Testis (tissue), 5 donors: ENCODE measurements at places on chromosomes 13 and 19.

DNA sequence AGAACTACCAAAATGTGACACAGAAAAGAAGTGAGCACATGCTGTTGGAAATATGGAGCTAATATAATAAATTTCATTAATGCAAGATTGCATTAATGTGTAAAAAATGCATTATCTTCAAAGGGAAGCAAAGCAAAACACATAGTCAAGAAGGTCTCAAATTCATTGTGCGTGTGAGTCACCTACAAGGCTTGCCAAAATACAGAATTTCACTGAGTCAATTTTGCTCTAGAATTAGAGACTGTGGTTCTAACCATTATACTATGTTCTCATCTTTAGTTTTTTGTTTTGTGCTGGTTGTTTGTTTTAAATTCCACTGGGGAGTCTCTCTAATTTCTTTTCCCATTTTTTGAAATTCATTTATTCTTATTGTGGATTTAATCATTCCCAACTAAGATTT, 149.8 kb upstream of the SLITRK1 start:
- no peak for DNase-seq

DNA sequence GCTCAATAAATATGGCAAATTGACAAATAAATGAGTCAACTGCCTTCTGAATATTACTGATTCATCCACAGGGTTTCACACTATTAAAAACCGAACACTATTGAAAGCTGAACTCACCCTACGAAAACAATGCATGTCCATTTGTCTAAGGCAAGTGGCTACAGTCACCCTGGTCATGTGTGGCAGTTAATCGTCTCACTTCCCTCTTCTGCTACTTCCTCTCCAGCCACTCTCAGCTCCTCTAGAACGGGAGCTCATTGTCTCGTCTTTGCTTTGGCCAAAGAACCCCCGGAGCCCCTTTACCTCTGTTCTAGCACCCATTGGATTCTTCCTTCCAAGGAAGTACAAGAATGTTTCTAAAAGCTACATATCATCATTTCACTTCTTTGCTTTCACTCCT, 74.4 kb upstream of the ZNF599 start:
- no peak for DNase-seq

DNA sequence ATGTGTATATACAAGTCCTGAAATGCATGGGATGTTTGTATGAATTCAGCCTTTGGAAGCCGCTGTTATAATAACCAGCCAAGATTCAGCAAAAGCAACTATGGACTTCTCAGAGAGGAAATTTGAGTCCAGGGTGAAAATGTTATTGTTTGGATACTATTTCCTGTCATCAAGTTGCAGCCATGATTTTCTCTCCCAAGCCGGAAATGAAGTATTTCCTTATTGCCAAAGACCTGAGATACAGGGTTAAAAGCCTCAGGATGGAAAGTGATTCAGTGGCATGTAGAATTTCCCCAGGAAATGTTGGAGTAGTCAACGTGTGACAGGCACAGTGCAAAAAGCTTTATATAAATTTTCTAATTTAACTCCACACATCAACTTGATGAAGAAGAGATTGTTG, 133.9 kb downstream of the IRS2 start:
- DNase-seq, result no peak

DNA sequence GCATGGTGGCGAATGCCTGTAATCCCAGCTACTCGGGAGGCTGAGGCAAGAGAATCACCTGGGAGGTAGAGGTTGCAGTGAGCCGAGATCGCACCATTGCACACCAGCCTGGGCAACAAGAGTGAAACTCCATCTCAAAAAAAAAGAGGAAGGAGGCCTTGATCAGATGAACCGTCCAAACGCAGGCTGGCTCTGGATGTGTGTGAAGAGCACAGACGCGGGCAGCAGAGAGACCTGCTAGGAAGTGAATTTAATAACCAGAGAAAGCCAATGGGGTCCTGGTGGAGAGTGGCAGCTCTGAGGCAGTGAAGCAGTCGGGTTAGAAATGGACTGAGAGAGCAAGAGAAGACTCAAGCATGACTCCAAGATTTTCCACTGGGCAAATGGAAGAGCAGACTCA, 136.5 kb downstream of the RNF17 start:
- DNase-seq, result no peak
